ENCODE measurements at places on chromosomes 5 and 9.

DNA sequence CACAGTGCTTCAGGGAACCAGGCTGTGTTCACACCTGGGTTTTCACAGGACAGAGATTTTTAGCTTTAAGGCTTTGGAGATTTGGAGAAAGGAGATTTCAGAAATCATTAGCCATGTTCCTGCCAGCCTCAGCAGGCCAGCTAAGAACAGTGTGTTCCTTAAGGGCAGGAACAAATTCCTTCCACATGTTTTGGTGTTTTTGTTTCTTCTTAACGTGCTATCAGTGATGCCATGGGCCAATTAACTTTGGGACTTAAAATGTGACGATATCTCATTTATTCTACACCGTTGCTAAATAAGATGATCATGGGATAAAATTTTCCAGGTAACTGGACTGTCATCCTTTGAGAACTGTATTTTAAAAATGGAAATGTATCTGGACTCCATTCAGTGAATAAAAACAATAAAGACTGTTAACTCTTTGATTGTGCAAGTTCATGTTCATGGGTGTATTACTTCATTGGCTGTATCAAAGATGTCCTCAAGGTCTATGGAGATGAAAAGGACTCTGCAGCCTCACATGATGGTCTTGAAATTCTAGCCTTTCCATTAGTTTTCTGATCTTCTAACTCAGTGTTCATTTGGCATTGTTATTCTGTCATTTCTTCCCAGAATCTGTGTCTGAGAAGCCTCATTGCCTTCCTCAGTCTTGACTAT is 72.3 kb downstream of the ZNF366 start:
- no peaks in the 10 kb centered on the region for H3K36me3 ChIP-seq
- H3K27me3 ChIP-seq, result peaks cover 32% of the 10 kb centered on the region
- no peak overlapping the region for H3K27ac ChIP-seq
- no peaks in the 10 kb centered on the region for H3K4me1 ChIP-seq
- DNase-seq, result no peak

- H3K27me3 ChIP-seq, result no peaks in the 10 kb centered on the region
- H3K4me3 ChIP-seq, result no peak overlapping the region
- DNase-seq, result no peak
- no peaks in the 10 kb centered on the region for H3K36me3 ChIP-seq
- H3K27ac ChIP-seq, result no peak overlapping the region
These were observed 331.9 kb upstream of the CCNG1 start for GRCh38 chr5:163105456-163105855.

DNA sequence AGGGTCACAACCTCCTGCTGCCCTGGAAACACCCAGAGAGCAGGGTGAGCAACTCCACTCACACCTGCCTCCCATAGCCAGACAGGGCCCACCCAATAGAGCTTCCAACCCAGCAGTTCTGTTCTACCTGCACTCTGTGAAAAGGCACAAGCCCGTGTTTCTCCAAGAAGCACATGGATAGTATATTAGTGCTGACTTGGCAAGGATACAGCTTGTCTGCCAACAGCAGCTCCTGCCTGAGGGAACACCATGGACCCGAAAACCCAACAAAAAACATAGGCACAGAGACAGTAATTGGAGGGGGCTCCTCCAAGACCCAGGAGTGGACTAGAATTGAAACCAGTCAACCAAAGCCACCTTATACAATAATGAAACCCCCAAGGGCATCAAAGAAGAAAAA is 48.6 kb downstream of the CDKN2A start:
- DNase-seq, result no peak
- H3K27me3 ChIP-seq, result peaks cover 25% of the 10 kb centered on the region
- no peaks in the 10 kb centered on the region for H3K4me1 ChIP-seq
- H3K4me3 ChIP-seq, result no peak overlapping the region
- no peak overlapping the region for H3K27ac ChIP-seq

DNA sequence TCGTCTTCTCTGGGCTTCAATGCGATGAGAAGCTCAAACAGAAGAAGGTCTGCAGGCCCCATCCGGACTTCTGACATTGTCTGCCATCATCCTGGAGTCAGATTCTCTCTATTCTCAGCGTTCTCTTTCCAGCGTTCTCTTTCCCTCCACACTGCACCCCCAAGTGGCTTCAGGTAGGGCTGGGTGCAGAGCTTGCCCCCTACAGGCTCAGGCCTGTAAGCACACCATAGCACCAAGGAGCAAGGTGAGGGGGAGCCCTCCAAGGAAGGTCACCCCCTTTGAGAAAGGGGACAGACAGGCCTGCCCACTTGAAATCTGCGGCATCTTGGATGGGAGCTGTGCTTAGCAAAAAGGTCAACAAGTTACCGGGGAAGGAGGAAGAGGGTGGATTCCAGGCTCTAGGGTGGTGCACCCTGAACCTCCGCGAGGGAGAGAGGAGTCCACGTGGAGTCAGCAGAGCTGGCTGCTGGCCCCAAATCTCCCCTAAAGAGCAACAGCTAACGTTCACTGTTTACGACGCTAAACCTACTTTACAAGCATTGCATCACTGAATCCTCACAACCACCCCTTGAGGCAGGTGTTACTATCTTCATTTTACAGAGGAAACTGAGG is 27.5 kb downstream of the GPX3 start:
- peak; percentile 51 for DNase-seq
- H3K27me3 ChIP-seq, result no peaks in the 10 kb centered on the region
- H3K36me3 ChIP-seq, result peaks cover 35% of the 10 kb centered on the region
- H3K27ac ChIP-seq, result no peak overlapping the region

DNA sequence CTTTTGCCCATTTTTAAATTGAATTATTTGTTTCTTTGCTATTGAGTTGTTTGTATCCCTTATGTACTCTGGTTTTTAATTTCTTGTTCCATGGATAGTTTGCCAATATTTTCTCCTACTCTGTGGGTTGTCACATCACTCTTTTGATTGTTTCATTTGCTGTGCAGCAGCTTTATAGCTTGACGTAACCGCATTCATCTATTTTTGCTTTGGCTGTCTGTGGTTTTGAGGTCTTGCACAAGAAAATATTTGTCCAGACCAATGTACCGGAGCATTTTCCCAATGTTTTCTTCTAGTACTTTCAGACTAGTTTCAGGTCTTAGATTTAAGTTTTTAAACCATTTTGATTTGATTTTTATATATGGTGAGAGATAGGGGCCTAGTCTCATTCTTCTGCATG is 36.2 kb upstream of the ZNF366 start:
- no peak for DNase-seq
- no peaks in the 10 kb centered on the region for H3K4me1 ChIP-seq
- no peak overlapping the region for H3K4me3 ChIP-seq
- peaks cover 16% of the 10 kb centered on the region for H3K27me3 ChIP-seq

DNA sequence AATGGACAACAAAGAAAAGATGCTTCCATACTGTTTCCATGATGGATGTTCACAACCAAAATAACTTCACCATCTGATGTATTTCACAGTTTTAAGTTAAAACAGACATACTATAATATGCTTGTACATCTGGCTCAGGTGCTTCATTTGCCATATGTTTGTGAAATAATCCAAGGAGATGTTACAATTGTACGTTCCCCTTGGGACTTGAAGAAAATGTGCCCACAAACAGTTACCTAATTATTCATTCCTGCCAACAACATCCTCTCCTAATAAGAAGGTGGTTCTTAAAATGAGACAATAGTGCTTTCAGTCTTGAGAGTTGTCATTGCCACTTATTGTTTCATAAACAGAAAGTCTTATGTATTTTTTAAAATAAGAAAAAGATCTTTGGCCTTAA is 33.1 kb upstream of the SMARCA2 start:
- DNase-seq, result no peak
- H3K4me1 ChIP-seq, result peaks cover 3% of the 10 kb centered on the region
- H3K27ac ChIP-seq, result no peak overlapping the region
- no peak overlapping the region for H3K4me3 ChIP-seq

- DNase-seq, result no peak
- H3K27me3 ChIP-seq, result no peaks in the 10 kb centered on the region
- H3K27ac ChIP-seq, result no peak overlapping the region
- H3K4me3 ChIP-seq, result no peak overlapping the region
- H3K36me3 ChIP-seq, result no peaks in the 10 kb centered on the region
These were observed 160.5 kb upstream of the MSX2 start for GRCh38 chr5:174563899-174564298.

GRCh38 chr5:135539430-135540005 is 3.8 kb upstream of the NEUROG1 start:
- no peak overlapping the region for H3K4me3 ChIP-seq
- no peak overlapping the region for H3K27ac ChIP-seq
- H3K36me3 ChIP-seq, result peaks cover 5% of the 10 kb centered on the region
- peaks cover 15% of the 10 kb centered on the region for H3K4me1 ChIP-seq

DNA sequence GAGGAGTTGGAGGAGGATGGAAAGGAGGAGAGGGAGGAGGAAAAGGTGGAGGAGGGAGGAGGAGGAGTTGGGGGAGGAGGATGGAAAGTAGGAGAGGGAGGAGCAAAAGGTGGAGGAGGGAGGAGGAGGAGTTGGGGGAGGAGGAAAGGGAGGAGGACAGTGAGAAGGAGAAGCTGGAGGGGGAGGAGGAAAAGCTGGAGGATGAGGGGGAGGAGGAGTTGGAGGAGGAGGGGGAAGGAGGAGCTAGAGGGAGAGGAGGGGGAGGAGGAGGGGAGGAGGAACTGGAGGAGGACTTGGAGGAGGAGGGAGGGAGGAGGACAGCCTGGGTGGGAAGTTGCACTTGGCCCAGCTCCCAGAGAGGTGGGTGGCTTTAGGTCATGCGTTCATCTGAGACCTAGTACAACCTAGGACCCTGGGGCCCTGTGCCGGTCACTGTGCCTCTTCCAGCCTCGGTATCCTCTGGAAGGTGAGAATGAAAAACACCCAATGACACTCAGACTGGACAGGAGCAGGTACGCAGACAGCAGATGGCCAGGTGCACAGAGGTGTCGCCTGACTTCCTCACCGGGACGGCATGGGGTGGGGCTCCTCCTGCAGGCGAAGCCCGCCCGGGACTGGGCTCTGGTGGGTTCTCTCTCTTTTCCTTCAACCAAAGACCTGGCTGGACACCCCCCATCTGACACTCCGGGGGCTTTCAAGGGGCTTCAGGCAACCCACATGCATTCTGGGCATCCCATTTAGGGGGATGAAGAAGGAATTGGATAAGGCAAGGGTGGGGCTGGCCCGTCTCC is 12.2 kb upstream of the SLC2A6 start:
- H3K27me3 ChIP-seq, result peaks cover 5% of the 10 kb centered on the region
- no peak for DNase-seq
- no peak overlapping the region for H3K4me3 ChIP-seq
- no peak overlapping the region for H3K27ac ChIP-seq
- no peaks in the 10 kb centered on the region for H3K36me3 ChIP-seq

DNA sequence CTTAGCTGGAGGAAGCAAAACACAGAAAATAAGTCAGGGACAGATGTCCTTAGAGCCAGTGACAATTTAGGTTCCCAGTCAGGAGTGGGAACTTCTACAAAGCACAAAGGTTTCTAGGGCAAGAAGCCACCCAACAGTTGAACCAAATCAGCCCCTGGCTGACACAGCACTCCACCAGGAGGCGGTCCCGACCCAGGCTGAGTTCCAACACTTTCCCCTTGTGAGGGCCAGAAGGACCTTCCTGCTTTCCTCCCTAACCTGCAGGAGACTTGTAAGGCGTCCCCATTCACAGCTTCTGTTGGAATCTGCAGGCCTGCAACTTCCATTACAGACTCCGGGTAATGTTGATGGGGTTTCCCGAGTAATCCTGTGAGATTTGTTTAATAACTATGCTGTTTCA is 416.4 kb upstream of the IRX1 start:
- no peaks in the 10 kb centered on the region for H3K36me3 ChIP-seq
- no peak overlapping the region for H3K4me3 ChIP-seq
- no peaks in the 10 kb centered on the region for H3K4me1 ChIP-seq
- no peak overlapping the region for H3K27ac ChIP-seq

DNA sequence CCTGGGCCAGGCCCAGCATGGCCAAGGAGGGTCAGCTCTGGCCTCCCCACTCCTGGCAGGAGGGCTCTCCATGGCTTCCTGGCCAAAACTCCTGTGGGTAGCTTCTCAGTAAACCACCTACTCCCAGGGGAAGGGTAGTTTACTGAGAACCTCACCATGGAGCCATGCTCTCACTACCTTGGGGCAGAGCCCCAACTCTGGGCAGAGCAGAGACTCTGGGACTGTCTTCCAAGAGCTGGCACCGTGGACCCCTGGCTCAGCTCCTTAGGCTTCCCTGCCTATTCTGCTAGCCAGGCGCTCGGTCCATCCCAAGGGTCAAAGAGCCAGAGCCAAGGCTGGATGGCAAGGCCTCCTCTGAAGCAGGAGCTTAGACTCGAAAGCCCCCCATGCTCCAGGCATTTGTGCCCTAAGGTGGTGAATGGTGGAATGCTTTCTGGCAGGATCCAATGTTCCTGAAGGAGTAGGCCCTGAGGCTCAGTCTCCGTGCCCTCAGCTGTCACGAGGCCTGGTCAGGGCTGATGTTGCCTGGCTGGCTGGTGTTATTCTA is 19.6 kb downstream of the TCF7 start:
- H3K27ac ChIP-seq, result no peak overlapping the region
- H3K36me3 ChIP-seq, result peaks cover 19% of the 10 kb centered on the region
- no peak for DNase-seq
- no peak overlapping the region for H3K4me3 ChIP-seq
- H3K4me1 ChIP-seq, result peaks cover 67% of the 10 kb centered on the region

GRCh38 chr5:148465381-148466235 is 81.8 kb downstream of the FBXO38 start:
- peaks cover 14% of the 10 kb centered on the region for H3K27me3 ChIP-seq
- H3K4me1 ChIP-seq, result no peaks in the 10 kb centered on the region
- no peak overlapping the region for H3K4me3 ChIP-seq
- DNase-seq, result no peak
- no peak overlapping the region for H3K27ac ChIP-seq

DNA sequence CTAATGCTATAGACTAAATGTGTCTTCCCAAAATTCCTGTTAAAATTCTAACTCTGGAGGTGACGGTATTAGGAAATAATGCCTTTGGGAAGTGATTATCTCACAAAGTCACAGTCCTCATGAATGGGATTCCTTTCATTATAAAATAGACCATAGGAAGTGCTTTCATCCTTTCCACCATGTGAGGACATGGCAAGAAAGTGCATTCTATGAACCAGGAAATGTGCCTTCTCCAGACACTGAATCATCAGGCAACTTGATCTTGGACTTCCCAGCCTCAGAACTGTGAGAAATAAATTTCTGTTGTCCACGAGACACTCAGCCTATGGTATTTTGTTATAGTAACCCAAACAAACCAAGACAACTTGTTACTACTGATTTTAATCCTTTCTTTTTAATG is 582.4 kb upstream of the C9orf72 start:
- H3K27me3 ChIP-seq, result no peaks in the 10 kb centered on the region
- no peak for DNase-seq
- no peak overlapping the region for H3K27ac ChIP-seq
- H3K4me1 ChIP-seq, result no peaks in the 10 kb centered on the region

- no peak overlapping the region for H3K4me3 ChIP-seq
- no peaks in the 10 kb centered on the region for H3K36me3 ChIP-seq
- peaks cover 2% of the 10 kb centered on the region for H3K27me3 ChIP-seq
- no peaks in the 10 kb centered on the region for H3K4me1 ChIP-seq
These were observed 53.1 kb downstream of the CTSL start for GRCh38 chr9:87778996-87779395.

DNA sequence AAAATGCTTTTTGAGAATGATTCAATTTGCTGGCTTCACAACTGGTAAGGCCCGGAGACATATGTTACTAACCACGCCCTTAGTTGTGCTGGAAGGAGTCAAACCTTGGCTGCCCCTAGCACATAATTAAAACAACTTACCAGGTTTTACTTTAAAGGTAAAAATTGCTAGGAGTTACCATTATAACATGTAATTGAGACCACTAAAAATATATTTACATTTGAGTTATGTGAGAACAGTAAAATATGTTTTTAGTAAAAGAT is 435.6 kb upstream of the CDH9 start:
- no peaks in the 10 kb centered on the region for H3K27me3 ChIP-seq
- DNase-seq, result no peak
- H3K4me3 ChIP-seq, result no peak overlapping the region
- no peaks in the 10 kb centered on the region for H3K36me3 ChIP-seq

- DNase-seq, result no peak
- no peaks in the 10 kb centered on the region for H3K4me1 ChIP-seq
- H3K27ac ChIP-seq, result no peak overlapping the region
- no peaks in the 10 kb centered on the region for H3K27me3 ChIP-seq
These were observed 472.7 kb upstream of the CDH9 start for GRCh38 chr5:27511061-27511460.
